T1000 (cell line): ENCODE measurements at places on chromosomes 1 and 21.

- DNase-seq = no peak
These were observed 362 bp downstream of the ZBTB48 start for GRCh38 chr1:6580119-6580592.

DNA sequence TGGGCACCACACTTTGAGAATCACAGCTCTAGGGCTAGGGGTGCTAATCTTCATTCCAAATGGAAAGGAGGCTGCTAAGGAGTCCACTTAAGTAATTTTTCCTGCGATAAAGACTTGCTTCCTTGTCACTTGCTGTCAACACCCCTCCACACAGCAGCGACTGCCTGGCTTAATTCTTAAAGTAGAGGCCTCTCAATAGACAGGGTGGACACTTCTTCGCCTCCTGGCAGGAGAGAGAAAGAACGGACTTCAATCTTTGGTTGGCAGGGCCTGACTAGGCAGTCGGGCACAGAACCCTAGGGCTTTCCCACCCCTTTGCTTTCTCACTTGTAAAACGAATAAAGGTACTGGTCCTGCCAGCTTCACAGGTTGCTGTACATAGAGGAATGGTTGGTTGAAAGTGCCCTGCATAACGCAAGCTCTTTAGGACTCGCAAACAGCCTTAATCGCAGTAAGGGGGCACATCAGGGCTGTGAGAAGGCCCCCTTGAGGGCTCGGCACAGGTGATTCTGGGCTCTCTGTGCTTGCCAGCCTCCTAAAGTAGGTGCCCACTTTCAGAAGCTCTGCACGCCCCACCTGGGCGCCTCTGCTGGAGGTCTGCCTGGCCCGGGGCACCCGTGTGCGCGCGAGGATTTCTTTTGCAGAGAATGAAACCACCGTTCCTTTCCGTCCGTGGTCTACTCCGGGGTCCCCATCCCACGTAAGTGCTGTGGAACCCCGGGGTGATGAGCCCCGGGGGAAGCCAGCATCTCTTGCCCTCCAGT lies 47.6 kb upstream of the CD34 start:
- no peak for DNase-seq

GRCh38 chr1:234721476-234722269 lies 111.7 kb upstream of the IRF2BP2 start:
- no peak for DNase-seq

DNA sequence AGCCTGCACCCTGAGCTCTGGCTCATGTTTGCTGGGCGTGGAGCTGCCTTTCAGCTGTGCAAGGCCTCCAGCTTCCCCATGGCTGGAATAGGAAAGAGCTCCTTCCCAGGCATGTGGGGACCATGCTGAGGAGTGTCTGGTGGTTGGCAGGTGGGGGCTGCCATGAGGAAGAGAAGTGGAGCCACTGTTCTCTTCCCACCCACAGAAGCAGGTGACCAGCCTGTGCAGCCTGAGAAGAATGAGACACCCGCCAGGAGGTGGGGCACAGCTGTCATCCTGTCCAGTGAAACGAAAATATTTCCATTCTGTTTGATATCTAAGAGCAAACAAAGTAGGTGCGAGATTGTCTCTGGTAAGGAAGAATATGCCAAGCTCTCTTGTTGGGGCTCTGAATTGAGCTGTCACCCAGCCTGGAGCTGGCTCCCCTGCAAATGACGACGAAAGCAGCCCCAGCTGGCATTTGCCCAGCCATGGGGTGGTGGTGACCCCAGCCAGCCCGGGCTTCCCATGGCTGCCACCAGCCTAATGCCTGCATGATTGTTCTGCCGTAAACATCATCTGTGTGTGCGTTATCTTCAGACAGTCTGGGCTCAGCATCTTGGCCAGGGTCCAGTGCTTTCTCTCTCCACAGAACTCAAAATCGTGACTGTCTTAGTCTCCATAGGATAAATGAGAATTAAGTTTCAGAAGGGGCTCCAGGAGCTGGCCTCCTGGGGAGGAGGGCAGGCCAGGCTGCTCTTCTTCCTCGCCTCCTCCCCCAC lies 429.8 kb upstream of the VAMP3 start:
- DNase-seq = no peak

DNA sequence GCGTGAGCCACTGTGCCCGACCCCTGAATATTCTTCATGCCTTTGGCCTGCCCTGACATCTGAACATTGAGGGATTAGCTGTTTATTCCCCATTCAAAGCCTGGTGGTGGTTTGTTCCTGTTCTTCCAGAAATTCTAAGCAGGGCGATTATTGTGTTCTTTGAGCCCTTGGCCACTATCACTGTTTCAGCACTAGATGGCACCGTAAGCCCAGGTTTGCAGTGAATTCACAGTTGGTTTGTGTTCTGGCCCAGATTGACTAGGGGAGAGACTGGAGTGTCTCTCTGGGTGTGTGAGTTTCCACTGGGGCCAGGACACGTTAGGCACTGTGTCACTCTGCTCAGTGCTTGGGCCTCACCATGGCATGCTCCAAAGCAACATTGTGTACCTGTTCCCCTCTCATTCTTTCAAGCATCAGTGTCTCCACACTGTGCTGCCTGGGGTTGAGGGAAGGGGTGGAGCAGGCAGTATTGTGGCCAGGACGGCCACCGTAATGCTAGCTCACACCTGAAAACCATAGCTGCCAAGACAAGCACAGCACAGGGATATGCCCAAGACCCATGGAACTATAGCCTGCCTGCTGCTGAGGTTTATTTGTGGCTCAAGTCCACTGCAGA lies 52.7 kb downstream of the PKN2 start:
- DNase-seq = no peak

GRCh38 chr21:25742900-25743299 lies 8.1 kb downstream of the GABPA start:
- no peak for DNase-seq

DNA sequence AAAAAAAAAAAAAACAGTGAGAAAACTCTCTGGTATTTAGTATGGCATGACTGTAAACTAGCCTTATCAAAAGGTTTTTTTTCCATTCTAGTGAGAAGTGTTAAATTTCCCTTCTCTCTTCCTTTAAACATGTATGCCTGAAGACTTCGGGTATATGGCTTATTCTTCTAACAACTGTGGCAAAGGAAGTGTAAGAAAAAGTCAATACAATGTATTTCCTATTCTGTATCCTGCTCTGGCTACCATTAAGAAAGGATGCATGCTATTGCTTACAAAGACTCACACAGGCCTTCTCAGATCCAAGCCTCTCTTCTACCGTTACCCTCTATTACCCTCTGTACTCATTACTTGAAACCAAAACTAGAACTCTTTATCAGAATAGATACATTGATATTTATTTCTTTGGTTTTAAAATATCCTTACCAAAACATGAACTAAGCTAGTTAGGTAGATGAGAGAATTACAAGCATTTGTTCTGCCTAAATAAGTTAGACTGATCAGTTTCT lies 8.4 kb downstream of the CEPT1 start:
- no peak for DNase-seq

GRCh38 chr1:209721323-209721722 lies 16.7 kb downstream of the HSD11B1 start:
- no peak for DNase-seq

DNA sequence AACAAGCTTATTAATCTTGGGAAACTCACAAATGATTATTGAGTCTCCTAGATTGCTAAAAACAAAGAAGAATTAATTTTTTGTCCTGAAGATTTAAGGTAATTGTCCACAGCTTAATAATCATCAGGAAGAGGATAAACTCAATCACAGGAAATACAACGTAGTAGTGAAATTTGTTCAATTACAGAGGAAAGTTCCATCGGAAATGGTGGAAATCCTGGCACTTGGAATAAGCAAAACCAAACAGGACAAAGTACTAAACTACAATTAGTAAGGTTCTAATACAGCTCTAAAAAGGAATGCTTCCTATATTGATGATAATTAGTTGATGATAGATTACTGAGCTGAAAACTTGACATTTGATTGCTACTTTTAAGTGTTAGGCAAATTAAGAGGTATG lies 485.4 kb downstream of the USP25 start:
- DNase-seq = no peak

GRCh38 chr1:51690285-51690961 lies 73.5 kb downstream of the OSBPL9 start:
- DNase-seq = no peak

GRCh38 chr1:233282582-233282886 lies 13.0 kb downstream of the PCNX2 start:
- no peak for DNase-seq

- DNase-seq = peak; percentile 66
These were observed 759 bp downstream of the AMPD2 start for GRCh38 chr1:109620401-109620791.

GRCh38 chr1:13749543-13750341 lies 49.8 kb downstream of the PRDM2 start:
- DNase-seq = peak; percentile 60

DNA sequence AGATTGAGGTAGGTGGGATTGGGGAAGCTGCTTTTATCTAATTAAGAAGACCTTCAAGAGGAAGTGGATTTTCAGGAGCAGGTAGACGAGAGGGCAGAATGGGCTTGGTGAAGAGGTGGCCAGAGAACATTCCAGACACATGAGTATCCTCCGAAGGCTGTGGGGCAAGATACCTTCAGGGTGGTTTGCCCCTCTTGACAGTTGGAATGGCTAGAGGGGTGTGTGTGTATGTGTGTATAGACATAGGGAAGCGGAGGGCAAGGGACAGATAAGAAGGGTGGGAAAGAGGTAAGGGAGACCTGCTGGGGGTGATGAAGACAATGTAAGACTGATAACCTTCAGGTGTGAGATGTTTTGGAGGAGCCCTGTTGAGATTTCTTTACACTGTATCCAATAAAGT lies 46.8 kb upstream of the TSPAN2 start:
- no peak for DNase-seq

- no peak for DNase-seq
These were observed 133.8 kb upstream of the EDN2 start for GRCh38 chr1:41618066-41618825.

DNA sequence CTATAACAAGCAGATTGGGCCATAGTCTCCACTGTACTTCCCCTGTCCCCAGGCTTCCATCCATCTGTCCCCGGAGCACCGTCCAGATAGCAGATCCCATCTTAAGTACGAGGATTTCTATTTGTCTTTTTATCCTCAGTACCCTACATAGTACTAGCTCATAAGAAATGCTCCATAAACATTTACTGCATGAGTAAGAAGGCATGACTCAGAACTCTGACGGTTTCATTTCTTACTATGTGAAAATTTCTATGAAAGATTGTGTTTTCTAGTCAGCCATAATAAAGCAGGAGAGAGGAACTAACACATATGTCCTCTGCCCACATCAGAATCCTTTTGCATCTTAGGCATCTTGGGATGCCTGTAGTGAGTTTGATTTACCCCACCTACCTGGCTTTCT lies 49.5 kb downstream of the CHD1L start:
- no peak for DNase-seq

GRCh38 chr1:172821609-172822274 lies 162.8 kb downstream of the FASLG start:
- DNase-seq = no peak

- no peak for DNase-seq
These were observed 5.5 kb downstream of the TRMT1L start for GRCh38 chr1:185151215-185151614.

DNA sequence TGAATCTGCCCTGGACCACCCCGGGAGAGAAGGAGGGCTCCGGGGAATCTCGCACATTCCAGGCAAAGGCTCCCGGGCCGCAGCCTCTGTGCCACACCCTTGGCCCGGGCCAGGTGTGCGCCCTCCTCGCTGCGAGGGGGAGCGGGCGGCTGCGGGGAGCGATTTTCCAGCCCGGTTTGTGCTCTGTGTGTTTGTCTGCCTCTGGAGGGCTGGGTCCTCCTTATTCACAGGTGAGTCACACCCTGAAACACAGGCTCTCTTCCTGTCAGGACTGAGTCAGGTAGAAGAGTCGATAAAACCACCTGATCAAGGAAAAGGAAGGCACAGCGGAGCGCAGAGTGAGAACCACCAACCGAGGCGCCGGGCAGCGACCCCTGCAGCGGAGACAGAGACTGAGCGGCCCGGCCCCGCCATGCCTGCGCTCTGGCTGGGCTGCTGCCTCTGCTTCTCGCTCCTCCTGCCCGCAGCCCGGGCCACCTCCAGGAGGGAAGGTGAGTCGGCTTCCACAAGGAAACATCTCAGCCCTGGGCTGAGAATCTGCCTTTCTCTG lies at the start of gene LAMC2:
LAMC2 (plus strand) TSS at position 324 of the 550 bp plus-strand sequence; CDS start at position 413, 89 bp downstream.
- no peak for DNase-seq

DNA sequence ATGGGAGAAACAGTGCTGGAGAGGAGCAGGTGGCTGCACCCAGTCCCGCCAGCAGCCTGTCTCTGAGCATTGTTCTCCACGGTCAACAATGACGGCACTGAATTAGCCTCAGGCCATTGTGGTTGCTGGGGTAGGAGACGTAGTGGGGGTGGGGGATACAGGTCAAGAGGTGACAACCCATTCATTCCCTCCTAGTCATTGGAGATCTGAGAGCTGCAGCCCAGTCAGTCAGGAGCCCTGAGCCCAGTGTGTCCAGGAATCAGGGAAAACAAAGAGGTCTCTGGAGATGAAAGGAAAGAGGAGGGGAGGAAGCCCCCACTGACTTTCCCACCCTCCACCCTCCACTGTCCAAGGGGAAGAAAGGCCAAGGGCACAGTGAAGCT lies 15.3 kb downstream of the SMIM12 start:
- no peak for DNase-seq

DNA sequence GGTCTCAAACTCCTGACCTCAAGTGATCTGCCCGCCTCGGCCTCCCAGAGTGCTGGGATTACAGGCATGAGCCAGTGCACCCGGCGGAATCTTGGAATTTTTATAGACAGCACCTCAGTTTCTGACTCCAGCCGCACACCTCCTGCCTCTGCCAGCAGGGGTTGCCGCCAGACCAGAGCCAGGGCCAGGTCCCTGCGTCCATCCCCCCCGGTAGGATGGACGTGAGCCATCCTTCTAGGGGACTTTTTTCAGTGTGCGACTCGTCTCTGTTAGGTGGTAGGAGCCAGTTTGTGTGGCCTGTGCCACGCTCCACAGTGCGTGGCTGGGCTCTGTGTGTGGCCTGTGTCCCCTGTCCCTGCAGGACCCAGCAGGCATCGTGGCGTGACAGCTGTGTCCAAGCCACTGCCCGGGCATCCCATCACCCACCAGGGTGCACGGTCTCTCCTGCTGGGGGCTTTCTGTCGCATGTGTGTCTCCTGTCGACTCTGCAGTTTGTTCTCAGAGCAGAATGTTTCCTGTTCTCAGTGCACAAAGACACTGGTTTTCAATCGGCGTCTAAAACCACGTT lies 15.6 kb downstream of the CSTB start:
- DNase-seq = no peak

DNA sequence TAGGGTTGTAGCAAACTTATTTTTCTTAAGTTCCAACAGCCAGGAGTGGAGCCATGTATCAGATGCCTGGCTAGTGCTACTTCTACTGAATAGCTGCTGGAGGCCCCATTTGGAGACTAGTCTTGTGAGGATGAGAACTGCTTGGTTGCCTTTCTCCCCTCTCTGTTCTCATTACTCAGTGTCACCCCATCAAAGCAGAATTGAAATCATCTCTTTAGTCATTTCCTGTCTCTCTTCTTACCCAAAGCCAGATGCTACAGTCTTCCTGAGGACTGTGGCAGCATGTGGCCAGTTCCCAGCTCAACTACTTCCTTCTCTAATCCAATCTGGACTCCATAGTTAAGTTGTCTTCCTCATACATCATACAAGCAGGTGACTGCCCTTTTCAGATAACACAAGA lies 197.5 kb downstream of the BRINP2 start:
- DNase-seq = no peak

GRCh38 chr1:27598902-27599528 lies 4.9 kb downstream of the AHDC1 start:
- peak; percentile 57 for DNase-seq
